Iris pigment epithelial cell (primary cell): ENCODE measurements at places on chromosomes 5 and 9.

DNA sequence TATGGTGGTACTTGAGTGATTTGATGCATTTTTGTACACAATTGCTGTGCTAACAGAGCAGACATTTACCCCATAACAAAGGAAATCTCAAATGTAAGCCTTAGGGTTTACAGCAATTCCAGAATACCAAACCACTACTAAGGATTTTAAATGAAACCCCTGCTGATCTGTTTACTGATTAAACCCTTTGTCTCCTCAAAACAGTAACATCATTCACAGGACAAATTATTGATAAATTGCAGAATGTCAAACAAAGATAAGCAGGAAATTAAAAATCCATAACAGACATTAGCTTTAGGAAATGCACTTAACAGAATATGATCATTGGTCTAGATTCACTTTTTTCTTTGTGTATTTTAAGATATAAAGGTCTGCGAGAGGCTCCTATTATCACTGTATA, 1016.4 kb upstream of the DMAC1 start:
- DNase-seq = no peak

DNA sequence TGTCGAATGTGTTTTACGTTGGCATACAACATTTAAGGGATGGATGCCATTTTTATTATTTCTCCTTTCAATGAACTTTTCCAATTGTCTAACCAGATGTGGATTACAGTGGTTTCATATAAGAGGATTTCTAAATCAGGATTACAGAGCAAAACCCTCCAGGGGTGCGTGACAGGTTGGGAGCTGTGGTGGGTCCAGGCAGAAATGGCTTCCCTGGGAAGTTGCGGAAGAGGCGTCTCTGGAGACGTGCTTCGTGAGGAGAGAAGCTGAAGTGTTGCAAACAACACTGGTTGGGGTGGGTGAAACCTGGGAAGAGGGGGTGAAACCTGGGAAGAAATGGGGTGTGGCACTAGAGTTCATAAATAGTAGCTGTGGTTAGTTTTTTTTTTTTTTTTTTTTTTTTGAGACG, 4.5 kb upstream of the RPL26L1 start:
- no peak for DNase-seq

DNA sequence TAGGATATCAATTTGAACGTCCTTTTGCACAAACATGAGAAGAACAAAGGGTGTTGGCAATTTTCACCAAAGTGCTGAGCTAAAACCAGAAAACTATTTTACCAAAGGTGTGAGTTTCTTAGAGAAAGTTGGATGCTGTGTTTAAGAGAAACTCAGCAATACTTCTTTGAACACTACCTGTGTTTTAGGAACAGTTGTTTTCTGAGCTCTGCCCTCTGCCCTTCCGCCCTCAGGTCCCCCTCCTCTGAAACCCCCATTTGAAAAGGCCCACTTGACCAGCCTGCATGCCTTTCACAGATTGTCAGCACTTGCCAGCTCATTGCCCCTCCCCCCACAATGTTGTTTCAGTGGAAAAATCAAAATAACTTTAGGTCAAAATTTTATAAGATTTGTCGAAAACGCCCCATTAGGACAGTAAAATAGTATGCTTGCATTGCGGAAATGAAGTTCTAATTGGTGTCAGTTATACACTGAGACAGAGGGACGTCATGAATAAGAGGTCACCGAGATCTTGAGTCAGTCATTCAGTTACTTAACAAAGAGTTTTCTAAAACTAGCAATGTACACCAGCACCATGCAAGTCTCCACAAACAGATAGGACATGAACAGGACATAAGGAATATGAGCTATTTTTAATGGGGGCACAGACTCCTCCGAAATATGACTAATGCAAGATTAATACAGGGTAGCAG, 61.9 kb upstream of the IL7R start:
- DNase-seq = no peak

- DNase-seq = no peak
Measured at GRCh38 chr5:111596705-111597104, 84.4 kb upstream of the STARD4 start.

DNA sequence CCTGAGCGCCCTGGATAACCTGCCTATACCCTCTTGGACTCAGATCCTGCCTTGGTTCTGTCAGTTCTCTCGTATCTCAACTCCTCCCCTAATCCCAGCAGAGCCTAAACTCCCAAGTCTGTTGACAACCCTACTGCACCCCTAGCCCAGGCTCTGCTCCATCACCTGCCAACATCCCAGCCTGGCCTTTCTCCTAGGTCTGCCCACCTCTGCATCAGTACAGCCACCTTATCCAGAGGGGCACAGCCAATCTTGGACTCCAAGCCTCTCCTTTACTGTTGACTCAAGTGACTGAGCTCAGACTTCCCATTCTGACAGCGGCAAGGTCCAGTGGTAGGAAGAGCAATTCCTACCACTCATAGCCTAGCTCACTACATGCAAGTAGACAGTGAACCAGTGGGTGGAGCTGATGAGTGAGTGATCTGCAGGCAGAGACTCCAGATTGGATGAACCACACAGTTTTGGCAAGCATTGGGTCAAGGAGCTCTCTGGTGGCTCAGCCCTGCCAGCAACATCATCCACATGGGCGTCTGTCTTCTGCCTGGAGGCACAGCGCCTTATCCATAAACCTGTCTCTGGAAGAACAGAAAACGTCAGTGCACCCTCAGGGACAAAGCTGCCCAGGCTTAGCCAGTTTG, 26.5 kb downstream of the TRMO start:
- peak; percentile 28 for DNase-seq

DNA sequence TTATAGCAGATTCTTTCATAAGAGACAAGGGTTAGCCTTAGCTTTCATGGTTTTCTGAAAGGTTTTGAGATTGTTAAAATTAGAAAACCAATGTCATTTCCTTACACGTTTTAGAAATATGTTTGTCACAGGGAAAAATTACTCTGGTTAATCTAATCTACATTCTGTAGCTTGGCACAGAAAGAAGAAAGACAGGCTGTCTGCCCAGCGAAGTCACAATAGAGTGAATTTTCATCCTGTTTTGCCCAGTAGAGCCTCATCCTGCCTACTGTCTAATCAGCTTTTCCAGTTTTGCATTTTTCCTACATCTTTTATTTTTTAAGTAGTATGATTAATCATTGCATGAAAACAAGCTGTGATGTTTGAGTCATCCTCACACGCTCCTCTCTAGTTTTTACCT, 688.8 kb downstream of the MTRR start:
- no peak for DNase-seq

GRCh38 chr9:124190761-124191160, 67.0 kb upstream of the NEK6 start:
- DNase-seq = no peak

GRCh38 chr5:39020458-39020857, 53.7 kb downstream of the RICTOR start:
- DNase-seq = no peak

GRCh38 chr9:133351908-133352634, 4.1 kb downstream of the RPL7A start:
- DNase-seq = peak; percentile 71

- DNase-seq = no peak
Measured at GRCh38 chr5:140973550-140973949, 7.3 kb downstream of the PCDHAC2 start.

- no peak for DNase-seq
Measured at GRCh38 chr5:6198531-6198930, 179.8 kb downstream of the MED10 start.

DNA sequence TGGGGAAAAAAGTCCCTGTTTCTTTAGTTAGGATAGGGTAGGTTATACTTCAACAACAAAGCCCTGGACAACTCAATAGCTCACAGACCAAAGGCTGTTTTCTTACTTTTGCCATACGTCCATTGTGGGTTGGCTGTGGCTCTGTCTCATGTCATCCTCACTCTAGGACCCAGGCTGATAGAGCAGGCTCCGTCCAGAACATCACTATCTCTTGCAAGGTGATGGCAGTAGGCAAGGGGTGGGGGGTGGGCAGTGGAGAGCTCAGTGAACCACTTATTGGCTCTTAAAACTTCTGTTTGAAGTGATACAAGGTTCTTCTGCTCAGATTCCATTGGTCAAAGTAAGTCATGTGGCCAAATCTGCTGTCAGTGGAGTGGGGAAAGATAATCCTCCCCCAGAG, 126.4 kb downstream of the CMYA5 start:
- no peak for DNase-seq

DNA sequence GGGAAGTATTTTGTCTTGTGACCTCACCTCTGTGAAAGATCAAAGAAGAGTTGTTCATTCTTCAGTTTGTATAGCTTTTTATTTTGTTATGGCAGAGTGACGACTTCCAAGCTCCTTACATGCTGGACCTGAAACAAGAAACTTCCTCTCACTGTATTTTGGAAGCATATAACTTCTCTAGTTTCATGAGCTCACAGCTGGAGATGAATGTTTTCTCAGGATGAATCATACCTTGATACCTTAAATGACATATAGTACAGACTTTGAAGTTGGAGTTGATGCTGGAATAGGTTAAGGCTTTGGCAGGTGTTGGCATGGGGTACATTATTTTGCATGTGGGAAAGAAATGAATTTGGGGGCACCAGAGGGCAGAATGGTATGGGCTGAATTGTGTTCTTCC, 112.5 kb downstream of the SLC25A46 start:
- peak; percentile 43 for DNase-seq

GRCh38 chr5:88245893-88246244, 22.8 kb downstream of the TMEM161B start:
- no peak for DNase-seq

DNA sequence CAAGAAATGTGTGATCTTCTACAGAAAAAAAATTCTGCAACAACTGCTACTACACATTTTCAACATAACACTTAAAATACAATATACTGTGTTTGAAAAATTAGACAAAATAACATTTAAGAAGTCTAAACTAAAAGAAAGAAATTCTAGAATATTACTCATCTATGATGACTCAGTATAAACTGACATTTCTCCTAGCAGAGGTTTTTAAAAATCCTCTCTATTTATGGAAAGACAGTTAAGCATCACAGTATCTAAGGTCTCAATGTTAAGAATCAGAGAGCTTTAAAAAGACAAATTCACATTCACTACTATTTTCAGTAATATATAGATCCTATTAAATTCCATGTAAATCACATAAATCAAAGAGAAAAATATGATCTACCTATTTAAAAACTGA, 61.3 kb downstream of the NR2F1-AS1 start:
- DNase-seq = peak; percentile 44

- no peak for DNase-seq
Measured at GRCh38 chr9:21428235-21428634, 12.0 kb upstream of the IFNA1 start.

DNA sequence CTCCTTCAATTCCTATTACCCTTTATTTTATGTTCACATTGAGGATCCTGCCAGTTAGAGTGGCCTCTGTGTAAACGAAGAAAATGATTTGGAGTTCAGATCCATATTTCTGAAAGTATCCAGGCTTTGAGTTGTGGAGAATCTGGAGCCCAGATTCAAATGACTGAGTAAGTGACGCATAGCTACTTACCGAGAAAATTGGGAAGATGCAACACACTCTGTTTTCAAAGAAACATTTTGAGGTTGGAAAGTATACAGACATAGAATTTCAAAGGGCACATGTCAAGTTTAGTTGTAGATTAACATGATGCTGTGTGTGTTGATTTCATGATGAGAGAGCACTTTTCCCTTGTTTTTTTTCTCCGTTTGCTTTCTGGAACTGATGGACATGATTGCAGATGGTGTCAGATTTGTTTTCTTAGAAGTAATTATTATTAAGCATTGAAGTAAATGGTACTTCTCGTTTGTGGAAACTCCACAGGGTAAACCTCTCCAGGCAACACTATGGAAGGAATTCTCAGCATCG, 148.1 kb downstream of the KDM4C start:
- no peak for DNase-seq

- no peak for DNase-seq
Measured at GRCh38 chr5:35598707-35599370, 18.8 kb upstream of the SPEF2 start.

- no peak for DNase-seq
Measured at GRCh38 chr9:14902561-14902960, 7.7 kb downstream of the FREM1 start.

GRCh38 chr5:149913436-149914419, 30.9 kb downstream of the PDE6A start:
- DNase-seq = no peak

GRCh38 chr9:134435550-134436378, 109.5 kb downstream of the RXRA start:
- no peak for DNase-seq

DNA sequence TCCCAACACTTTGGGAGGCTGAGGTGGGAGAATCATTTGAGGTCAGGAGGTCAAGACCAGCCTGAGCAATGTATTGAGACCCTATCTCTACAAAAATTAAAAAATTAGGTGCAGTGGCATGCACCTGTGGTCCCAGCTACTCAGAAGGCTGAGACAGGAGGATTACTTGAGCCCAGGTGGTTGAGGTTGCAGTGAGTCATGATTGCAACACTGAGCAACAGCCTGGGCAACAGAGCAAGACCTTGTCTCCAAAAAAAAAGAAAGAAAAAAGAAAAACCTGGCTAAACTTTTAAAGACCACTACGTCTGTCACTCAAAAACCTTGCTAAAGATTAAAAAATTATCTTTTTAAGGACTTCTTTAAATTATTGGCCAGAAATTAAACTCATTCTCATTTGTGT, 59.8 kb upstream of the ABCA1 start:
- no peak for DNase-seq
